ENCODE measurements at places on chromosomes 11 and 22.
A peak's percentile ranks its signal among the peaks of the same experiment; 100 is the strongest.

DNA sequence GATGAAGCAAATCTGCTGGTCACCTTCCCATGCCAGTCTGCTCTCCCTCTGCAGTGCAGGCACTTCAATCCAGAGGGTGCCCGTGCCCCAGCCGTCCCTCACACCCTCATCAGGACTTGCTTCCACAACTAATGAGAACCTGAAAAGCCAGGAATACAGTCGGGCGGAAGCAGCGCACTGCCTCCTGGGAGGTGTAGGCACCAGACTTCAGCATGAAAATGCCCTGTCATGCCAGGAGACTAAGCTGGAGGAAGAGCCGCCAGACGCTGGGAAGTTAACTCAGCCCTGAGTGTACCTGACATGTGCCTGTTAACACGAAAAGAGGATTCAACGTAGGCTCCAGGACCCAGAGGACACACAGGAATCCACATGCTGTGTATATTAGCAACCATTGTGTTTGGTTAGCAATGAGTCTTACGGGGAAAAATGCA, 40.1 kb upstream of the FLI1 start:
- peak; percentile 23 for DNase-seq

- no peak for DNase-seq
These were observed 88.2 kb downstream of the CWC15 start for GRCh38 chr11:94885133-94885532.

- DNase-seq: no peak
These were observed 52.7 kb upstream of the BARX2 start for GRCh38 chr11:129322941-129323340.

DNA sequence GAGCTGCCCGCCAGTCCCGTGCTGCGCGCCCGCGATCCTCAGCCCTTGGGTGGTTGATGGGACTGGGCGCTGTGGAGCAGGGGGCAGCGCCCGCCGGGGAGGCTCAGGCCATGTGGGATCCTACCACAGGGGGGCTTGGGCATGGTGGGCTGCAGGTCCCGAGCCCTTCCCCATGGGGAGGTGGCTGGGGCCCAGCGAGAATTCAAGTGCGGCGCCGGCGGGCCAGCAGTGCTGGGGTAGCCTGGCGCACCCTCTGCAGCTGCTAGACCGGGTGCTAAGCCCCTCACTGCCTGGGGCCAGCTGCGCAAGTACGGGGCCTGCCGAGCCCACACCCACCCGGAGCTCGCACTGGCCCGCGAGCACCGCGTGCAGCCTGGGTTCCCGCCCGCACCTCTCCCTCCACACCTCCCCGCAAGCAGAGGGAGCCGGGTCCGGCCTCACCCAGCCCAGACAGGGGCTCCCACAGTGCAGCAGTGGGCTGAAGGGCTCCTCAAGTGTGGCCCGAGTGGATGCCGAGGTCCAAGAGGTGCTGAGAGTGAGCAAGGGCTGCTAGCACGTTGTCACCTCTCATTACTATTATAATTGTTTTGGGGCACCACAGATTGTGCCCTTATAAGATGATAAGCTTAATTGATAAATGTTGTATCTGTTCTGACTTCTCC, 333.2 kb downstream of the CASP12 start:
- no peak for DNase-seq

- DNase-seq: no peak
These were observed 1.9 kb upstream of the SMTN start for GRCh38 chr22:31079095-31079642.

- no peak for DNase-seq
These were observed 17.1 kb downstream of the OR6Q1 start for GRCh38 chr11:58047818-58048217.

- DNase-seq: no peak
These were observed 9.6 kb downstream of the F2 start for GRCh38 chr11:46728659-46729040.

DNA sequence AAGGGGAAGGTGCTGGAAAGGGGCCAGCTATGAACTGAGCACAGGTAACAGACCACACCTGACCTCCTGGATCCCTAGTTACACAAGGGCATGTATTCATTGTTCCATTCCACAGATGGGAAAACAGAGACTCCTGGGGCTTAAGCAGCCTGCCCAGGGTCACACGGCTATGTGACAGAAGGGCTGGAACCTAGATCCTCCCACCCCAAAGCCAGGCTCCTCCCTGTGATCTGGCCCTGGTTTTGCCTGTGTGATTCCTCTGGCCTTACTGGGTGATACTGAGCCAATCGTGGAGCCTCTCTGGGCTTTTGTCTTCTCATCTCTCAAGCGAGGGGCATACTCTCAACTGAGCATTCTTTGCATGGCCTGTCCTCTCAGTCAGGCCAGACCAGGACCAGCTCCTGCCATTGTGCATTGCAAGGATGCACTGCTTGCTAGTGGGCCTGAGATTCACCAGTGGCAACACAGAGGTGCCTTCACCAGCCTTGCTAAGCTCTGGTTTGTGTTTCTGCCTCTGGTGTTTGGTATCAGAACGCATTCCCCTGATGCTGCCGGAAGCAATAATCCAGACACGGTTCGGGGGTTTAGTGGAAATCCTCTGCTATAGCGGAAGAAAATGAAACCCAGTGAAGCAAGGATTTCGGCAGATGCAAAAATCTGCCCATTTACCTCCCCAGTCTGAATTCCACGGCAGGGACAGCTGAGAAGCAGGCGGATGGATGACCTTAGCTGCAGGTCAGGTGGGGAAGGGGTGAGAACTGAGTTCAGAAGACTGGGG, 226.6 kb downstream of the ST3GAL4 start:
- DNase-seq: no peak

DNA sequence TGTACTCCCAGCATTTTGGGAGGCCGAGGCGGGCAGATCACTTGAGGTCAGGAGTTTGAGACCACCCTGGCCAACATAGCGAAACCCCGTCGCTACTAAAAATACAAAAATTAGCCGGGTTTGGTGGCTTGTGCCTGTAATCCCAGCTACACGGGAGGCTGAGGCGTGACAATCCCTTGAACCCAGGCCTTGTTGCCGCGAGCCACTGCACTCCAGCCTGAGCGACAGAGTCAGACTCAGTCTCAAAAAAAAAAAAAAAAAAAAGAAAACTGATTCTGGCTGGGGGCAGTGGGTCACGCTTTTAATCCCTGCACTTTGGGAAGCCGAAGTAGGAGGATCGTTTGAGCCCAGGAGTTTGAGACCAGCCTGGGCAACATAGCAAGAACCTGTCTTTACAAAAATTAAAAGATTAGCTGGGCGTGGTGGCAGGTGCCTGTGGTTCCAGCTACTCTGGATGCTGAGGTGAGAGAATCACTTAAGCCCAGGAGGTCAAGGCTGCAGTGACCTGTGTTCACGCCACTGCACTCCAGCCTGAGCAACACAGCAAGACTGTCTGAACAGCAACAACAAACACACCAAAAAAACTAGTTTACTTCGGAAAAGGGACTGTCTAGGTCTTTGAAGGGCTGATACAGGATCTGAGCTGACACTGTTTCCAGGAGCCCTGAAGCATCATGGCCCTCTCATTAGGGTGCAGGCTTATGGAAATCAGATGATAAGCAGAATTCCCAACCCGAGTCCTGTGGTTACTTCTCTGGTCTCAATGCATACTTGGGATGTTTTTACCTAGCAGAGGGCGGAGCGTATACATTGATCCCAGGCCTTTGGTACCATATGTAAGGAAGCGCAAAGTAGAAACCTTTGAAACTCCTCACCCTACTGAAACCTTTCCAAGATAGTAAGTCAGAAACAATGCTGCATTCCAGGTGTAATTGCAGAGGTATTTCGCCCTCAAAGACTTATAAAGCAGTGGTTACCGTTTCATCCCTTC, 1.8 kb upstream of the CHKB start:
- no peak for DNase-seq

DNA sequence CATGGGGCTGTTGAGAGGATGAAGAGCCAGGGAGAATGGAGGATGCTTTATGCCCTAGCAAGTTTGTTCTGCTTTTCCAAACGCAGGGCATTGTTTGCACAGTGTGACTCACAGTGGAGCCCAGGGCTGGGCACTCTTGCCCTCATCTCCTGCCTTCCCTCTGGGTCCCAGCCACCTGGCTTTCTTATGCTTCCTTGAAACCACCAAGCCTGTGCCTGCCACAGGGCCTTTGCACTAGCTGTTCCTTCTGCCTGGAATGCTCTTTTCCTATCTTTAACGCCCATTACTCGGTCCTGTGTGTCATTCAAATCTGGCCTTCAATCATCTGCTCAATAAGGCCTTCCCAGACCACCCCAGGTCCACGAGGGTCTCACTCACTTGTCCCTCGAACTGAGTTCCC, 46.9 kb upstream of the RFPL3 start:
- no peak for DNase-seq

GRCh38 chr11:614623-615503, 887 bp downstream of the IRF7 start:
- DNase-seq: no peak

DNA sequence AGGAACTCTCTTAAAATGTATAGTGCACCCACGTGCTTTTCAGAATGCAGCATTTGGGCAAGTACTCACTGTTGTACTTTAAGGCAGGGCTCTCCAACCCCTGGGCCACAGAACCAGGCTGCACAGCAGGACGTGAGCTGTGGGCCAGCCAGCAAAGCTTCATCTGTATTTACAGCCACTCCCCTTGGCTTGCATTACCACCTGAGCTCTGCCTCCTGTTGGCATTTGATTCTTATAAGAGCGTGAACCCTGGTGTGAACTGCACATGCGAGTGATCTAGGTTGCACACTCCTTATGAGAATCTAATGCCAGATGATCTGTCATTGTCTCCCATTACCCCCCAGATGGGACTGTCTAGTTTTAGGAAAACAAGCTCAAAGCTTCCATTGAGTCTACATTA, 3.0 kb downstream of the C11orf58 start:
- DNase-seq: no peak

DNA sequence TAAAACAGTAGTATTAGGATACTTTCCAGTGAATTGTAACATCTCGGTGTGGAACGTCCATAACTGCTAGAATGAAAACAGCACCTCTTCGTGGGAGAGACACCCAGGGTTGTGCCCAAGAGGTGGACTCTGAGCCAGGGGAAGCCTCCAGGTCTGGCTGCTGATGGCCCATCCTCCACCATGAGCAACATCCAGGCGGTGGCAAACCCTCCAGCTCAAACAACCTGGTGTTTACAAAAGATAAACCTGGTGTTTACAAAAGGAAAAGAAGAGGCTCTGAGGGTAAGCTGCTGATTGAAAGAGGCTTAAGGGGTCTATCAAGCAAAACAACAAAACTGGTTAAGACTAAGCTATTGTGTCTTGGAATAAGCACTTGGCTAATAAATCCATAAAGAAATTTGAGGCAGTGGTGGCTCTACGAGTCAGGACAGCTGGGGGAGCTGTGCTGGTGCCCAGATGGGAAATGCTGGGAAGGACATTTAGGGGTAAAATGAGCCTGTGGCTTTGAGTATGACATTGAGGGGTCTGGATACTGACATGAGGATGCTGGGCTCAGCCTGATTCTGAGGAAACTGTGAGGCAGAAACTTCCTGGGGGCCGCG, 909.0 kb downstream of the BRD1 start:
- no peak for DNase-seq

GRCh38 chr11:109526931-109527330, 104.9 kb downstream of the C11orf87 start:
- no peak for DNase-seq

DNA sequence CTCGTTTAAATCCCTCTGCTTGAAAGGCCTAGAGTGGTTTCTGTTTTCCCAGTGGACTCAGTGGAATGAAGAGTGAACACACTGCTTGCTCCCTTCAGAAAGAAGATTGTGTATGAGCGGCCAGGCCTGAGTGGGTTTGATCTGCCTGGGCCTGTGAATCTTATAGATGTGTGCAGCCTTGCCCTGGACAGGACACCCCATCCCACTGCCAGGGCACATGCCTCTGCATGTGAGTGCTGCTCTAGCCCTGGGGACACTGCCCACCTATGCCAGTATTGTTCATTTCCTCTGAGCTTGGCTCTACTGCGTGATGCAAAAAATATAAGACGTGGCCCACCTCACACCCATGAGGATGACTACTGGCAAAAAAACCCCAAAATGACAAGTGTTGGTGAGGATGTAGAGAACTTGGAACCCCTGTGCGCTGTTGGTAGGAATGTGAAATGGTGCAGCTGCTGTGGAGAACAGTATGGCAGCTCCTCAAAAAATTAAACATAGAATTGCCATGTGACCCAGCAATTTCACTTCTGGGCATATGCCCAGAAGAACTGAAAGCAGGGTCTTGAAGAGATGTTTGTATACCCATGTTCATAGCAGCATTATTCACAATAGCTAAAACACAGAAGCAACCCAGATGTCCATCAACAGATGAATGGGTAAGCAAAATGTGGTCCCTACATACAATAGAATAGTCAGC, 27.3 kb upstream of the NECTIN1 start:
- DNase-seq: no peak

GRCh38 chr11:111976767-111977145, 39.6 kb downstream of the DIXDC1 start:
- no peak for DNase-seq

DNA sequence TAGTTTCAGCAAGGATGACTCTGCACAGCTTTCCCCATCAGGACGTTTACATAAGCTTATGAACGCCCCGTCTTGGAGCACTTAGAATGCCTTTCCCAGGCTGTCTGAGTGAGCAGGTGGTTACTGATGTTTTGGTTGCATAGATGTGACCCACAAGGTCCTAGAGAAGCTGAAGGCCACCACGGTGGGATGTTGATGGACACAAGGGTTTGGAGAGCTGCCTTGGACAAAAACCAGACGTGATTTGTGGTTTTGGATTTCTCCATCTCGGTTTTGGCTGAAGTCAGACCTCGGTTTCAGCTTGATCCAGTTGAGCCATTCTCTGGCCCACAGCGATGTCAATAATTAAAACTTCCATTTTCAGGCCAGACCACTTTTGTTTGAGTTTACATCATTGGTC, 151.9 kb downstream of the LDLRAD3 start:
- DNase-seq: no peak

DNA sequence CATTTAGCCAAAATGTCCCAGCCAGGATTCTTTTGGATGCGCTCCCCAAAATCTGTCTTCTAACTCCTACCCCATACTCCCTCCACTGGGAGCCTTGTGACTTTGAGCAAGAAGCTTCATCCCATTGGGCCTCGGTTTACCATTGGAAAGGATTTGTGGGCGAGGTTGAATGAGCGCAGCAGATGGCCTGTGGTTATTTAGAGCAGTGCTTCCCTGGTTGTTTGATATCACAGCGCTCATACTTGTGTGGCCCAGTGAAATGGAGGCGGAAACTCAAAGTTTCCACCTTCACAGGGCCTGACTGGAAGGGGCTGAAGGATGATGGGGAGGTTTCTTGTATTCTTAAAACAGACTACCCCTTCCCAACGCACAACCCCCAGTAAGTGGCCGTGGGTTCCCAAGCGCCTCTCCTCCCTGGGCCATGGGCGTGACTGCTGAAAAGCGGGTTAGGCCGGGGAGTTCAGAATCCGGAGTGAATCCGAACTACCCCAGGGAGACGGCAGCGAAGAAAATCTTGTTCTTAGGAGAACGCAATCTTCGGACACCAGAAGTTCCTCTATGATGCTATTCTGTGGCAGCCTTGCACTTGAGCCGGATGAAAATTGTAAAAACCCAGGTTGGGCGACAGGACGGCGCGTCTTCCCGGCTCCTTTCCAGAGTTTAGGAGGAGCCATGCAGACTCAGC, 1.2 kb upstream of the ATF4 start:
- DNase-seq: no peak

- peak; percentile 18 for DNase-seq
These were observed 10.4 kb upstream of the HIKESHI start for GRCh38 chr11:86291466-86292262.
